ENCODE measurements at places on chromosomes 6 and 20.
A peak's percentile ranks its signal among the peaks of the same experiment; 100 is the strongest.

GRCh38 chr6:166381381-166381732 lies 1.4 kb downstream of the MPC1 start:
- DNase-seq, result no peak

DNA sequence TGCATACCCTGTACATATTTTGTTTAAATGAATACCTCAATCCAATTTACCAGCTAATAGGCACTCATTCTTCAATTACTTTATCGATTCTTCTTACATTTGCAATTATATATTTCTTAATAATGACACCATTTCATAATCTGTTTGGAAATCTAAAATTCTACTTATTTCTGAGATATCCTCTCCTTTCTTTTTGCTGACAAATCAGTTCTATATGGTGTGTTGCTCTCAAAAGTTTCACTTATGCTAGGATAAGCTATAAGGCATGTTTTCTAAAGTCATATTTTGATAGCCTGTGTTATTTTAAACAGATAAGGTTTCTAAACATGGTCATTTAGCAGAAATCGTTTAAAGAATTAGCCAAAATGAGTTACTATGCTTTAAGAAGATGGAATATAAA lies 140.6 kb upstream of the GJE1 start:
- no peak for DNase-seq

- no peak for DNase-seq
Observed at GRCh38 chr6:115905471-115905870, 155.2 kb downstream of the FRK start.

- DNase-seq, result peak; percentile 15
Observed at GRCh38 chr6:142773859-142774648, 170.9 kb downstream of the HIVEP2 start.

- no peak for DNase-seq
Observed at GRCh38 chr6:15530411-15530810, 132.4 kb downstream of the DTNBP1 start.

- no peak for DNase-seq
Observed at GRCh38 chr20:39607141-39607540, 645.0 kb downstream of the DHX35 start.

Data from stimulated activated CD4-positive, alpha-beta T cell treated with anti-CD3 and anti-CD28 coated beads, Interleukin-4, amount 100 ng/mL, for 24 hours (primary cell).